Midbrain (tissue), 1 donor: ENCODE measurements at places on chromosomes 2 and 18.
A peak's percentile ranks its signal among the peaks of the same experiment; 100 is the strongest.

DNA sequence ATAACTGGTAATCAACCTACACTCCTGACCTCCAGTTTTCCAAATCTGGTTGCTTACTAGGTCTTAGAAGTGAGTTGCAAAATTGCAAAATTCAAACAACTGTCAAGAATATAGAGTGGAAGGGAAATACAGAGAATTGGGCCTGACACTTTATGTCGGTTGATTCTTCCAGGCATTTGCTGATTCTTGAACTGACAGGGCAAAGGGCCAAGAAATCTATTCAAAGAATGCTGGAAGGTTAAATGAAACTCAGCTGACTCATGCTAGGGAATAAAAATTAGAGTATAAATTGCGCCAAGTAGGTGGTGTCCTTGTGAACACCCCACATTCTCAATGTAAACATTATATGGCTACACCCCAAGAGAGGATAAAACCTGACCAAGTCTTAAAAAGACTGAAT, 21.5 kb upstream of the ZSCAN30 start:
- no peak for DNase-seq

GRCh38 chr2:26623541-26624495, 17.3 kb downstream of the CIB4 start:
- DNase-seq: no peak

DNA sequence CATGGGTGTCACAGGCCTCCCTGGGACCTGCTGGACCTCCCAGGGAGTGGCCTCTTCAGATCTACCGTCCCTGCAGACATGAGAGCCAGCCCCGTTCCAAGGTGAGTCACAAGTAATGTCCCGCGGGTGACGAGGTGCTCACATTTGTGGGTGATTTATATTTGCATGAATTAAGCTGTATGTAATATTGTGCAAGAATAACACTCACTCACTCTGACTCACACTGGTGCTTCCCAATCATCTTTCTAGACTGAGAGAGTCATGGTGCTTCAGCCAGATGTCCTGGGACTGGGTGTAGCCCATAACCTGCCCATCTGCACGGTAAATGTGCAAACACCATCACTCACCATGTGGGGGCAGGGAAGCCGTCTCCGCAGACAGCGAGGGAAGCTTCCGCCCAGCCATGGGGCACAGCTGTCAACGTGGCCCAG, 347.5 kb upstream of the SALL3 start:
- no peak for DNase-seq

GRCh38 chr2:120777170-120777751, 41.6 kb downstream of the GLI2 start:
- DNase-seq: no peak

GRCh38 chr2:136189221-136189782, 71.4 kb upstream of the CXCR4 start:
- no peak for DNase-seq

DNA sequence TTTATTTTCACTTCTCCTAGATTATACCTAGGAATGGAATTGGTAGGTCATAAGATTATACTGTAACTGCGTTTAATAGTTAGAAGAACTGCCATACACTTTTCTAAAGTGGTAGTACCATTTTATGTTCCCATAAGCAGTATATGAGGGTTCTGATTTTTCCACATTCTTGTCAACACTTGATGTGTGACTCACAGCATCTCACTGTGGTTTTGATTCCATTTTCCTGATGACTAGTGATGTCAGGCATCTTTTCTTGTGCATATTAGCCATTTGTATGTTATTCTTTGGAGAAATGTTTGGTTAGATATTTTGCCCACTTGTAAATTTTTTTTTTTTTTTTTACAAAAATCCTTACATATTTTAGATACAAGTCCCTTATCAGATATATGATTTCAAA, 2.3 kb downstream of the DCAF17 start:
- DNase-seq: no peak

GRCh38 chr18:45637546-45638327, 22.5 kb downstream of the SLC14A2 start:
- DNase-seq: no peak

GRCh38 chr2:173997269-173997668, 32.1 kb upstream of the SP3 start:
- DNase-seq: peak; percentile 27

DNA sequence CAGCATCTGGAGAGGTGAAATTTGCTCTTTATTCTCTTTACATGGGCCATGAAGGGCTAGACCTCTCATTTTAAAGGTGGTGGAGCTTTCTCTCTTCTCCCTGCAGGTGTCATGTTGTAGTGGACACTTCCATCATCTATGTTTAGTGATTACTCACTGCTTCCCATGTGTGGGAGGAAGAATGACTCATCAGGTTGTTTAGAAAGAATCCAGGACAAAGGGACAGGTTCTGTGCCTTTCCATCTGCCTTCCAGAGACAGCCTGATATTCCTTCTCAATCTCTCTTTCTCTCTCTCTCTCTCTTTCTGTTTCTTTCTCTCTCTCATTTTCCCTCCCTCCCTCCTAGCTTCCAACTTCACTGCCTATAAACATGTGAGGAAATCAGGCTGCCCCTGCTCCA, 38.7 kb downstream of the SCG2 start:
- DNase-seq: no peak

- DNase-seq: no peak
These were observed 35.9 kb downstream of the EPC2 start for GRCh38 chr2:148680462-148680861.

DNA sequence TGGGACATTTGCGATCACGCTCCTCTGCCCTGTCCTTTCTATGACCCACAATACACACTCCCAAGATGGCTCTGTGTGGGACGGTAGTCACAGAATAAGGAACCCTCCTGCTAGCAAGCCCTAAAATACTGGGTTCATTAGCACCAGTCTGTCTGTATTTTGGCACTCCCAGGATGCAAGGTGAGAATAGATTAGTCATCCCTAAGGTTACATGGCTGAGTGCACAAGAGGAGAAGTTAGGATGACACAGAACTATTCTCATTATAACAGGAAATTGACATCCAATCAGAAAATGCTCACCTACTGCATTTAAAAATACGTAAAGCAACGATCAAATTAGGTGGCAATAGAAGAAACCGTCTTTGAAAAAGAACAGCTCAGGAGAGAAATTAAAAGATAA, 590.2 kb downstream of the EPHA4 start:
- DNase-seq: no peak

- no peak for DNase-seq
These were observed 38.3 kb upstream of the NRP2 start for GRCh38 chr2:205644018-205644417.

DNA sequence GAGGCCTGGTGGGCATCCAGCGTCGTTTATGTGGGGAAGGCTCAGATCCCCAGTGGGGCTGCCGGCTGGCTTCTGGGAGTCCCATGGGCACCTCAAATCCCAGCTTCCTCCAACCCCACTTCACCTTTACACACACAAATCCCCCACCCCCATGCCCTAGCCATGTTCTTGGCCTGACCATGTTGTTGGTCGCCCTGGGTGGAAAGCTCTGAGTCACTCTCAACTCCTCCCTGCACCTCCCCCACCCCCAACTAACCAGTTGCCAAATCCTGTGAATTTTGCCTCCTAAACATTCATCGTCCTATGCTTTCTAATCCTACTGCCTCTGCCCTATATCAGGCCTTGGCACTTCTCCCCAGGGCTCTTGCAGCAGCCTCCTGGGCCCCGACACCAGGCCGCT, 6.4 kb downstream of the TNS1 start:
- no peak for DNase-seq

GRCh38 chr2:23464905-23465537, 80.0 kb downstream of the KLHL29 start:
- no peak for DNase-seq

DNA sequence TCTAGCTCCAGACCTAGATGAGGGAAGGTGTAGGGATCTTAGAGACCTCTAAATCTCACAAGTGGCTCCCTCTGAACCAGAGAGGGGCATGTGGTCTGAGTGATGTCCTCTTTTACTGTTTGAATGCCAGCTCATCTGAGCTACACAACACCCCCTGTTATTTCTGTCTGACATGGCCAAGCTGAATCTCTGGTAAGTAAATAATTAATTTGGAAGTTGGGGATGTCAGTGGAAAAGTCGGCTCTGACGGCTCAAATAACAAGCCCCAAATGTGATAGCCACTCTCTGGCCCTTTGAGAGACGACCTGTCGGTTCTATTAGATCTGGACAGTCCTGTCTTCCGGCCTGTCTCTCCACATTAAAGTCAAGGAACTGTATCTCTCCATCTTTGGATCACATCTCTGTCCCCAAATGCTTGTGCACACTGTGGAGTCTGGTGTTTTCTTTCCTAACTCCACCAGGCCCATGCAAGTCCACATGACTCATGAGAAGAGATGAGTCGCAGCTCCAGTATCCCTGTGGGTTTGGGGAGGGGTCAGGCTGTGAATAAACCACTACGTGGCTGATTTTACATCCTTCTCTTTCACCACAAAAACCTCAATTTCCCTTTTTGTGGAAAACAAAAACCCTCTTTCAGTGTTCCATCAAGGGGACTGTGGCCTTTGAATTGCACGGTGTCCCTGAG, 52.5 kb downstream of the SETBP1 start:
- DNase-seq: peak; percentile 24

DNA sequence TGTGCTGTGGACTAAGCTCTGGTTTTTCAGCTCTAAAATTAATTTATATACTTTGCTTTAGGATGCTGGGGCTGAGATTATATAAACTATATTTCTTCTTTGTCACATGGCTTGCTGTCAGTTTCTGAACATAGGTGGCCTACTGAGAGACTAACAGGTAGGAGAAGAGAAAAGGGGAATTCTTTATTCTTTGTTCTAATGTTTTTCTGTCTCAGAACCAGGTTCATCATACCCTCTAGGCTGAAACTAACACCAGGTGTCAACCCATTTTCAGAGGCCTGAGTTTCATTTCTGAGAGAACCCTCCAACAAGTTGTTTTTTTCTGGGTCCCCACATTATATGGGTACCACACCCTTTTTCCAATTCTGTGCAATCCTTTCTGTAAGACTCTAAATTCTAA, 843.6 kb downstream of the TRIB2 start:
- DNase-seq: no peak

DNA sequence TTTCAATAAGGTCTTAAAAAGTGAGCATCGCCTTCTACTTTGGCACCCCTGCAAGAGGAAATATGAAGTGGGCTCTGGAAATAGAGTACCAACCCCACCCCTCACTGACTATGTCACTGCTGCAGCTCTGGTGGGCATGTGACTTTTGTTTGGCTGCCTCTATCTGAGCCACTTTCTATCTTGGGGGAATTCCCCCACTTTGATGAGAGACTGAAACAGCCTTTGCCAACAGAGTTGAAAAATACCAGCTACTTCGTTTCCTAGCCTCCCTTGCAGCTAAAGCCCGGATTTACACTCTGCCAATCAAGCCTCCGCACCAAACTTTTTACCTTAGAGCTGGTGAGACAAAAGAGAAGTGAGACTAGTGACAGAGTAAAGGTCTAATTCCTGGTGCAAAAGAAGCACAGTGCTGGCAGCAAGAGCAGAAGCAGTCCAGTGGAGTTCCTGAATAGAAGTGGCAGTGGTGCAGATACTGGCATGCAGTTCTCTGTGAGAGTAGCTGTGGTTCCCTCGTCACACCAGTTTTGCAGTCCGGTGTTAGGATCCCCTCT, 12.0 kb upstream of the GALNT14 start:
- DNase-seq: no peak

- no peak for DNase-seq
These were observed 15.5 kb downstream of the LDLRAD4 start for GRCh38 chr18:13233787-13234783.

- no peak for DNase-seq
These were observed 796.8 kb upstream of the SOX11 start for GRCh38 chr2:4895371-4895770.

DNA sequence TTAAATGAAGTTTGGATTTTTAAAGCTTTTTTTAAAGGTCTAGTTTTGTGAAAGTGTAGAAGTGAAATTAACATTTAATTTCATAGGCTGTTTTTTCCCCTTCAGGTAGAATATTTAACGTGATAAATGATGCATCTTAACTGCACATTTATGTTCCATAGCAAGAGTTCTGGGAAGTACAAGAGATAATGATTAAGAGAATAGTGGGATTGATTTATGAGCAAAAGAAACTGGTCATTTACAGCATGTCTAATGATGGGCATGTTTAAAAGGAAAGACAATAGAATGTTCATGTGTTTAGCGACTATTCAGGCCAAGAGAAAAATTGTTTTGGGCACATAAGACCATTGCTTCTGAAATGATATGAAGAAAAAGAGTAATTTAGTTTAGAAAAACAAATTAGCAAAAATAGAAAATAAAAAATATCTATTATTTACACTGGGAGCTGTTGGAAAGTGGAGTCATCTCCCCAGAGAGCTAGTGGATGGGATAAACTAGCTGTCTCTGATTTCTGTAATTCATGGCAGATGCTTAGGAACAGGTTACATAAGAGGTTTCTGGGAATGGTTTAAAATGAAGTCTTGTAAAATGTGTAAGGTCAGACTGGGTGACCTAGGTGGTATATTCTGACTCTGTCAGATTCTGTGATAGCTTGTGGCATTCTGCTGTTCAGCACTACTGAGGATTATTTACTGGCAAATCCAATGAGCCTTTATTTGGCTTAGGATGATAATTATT, 60.7 kb downstream of the WDR7 start:
- no peak for DNase-seq

DNA sequence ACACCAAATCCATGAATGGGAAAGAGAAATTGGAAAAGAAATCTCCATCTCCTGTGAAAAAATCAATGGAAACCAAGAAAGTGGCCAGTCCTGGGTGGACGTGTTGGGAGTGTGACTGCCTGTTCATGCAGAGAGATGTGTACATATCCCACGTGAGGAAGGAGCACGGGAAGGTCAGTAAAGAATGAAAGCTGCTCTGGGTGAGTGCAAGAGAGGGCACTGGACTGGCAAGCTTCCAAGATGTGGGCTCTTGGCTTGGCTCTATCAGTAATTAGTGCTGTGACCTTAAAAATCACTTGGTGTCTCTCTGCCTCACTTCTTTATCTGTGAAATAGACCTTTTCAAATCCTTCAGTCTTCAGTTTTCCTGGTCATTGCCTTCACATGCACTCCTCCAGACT, 89.0 kb downstream of the ZNF532 start:
- no peak for DNase-seq

GRCh38 chr2:38460313-38460712, 83.2 kb upstream of the ATL2 start:
- DNase-seq: no peak

GRCh38 chr2:127392133-127392827, 4.5 kb upstream of the MAP3K2 start:
- DNase-seq: no peak

DNA sequence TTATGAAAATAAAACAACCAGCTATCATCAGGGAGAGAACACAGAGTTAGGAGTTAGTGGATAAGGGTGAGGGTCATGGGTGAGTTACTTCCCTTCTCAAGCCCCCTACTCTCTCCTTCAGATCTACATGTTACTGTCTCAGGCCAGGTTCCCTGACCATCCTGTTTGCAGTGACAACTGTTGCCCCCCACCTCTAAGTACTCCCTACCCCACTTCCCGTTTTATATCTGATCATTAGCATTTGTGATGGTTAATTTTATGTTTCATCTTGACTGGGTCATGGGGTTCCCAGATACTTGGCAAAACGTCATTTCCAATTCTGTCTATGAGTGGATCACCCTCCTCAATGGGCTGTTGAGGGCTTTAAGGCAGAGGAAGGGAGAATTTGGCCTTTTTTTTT, 32.8 kb upstream of the ATP8B1 start:
- DNase-seq: no peak

GRCh38 chr18:46174342-46175041, 70.3 kb downstream of the HAUS1 start:
- DNase-seq: no peak

- DNase-seq: no peak
These were observed 660.4 kb upstream of the SALL3 start for GRCh38 chr18:78319264-78319663.

- DNase-seq: peak; percentile 32
These were observed 2.1 kb upstream of the CHCHD5 start for GRCh38 chr2:112582314-112582746.
